ENCODE measurements at places on chromosomes 13 and 19. TPM values are rescaled to one million over a fixed set of nuclear protein-coding genes. Genes with fewer than 3 reads are reported as not detected.
A peak's percentile ranks its signal among the peaks of the same experiment; 100 is the strongest.

DNA sequence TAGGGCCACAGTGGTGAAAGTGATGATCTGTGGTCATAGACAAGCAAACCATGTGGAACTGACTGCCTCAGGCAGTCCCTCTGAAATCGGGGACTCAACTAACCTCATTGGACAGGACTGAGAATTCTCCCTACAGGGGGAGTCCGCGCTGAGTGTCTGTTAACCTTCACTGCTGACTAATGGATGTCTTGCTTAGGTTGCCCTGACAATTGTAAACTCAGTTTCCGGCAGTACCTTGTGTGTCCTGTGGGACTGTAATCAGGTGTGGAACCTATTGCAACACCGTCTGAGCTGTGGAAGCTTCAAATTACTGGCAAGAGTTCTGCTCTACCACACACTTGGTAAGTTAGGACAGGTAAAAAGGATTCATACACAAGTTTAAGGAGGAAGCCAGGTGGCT is 21.8 kb downstream of the ZNF77 start:
- no peak for DNase-seq

DNA sequence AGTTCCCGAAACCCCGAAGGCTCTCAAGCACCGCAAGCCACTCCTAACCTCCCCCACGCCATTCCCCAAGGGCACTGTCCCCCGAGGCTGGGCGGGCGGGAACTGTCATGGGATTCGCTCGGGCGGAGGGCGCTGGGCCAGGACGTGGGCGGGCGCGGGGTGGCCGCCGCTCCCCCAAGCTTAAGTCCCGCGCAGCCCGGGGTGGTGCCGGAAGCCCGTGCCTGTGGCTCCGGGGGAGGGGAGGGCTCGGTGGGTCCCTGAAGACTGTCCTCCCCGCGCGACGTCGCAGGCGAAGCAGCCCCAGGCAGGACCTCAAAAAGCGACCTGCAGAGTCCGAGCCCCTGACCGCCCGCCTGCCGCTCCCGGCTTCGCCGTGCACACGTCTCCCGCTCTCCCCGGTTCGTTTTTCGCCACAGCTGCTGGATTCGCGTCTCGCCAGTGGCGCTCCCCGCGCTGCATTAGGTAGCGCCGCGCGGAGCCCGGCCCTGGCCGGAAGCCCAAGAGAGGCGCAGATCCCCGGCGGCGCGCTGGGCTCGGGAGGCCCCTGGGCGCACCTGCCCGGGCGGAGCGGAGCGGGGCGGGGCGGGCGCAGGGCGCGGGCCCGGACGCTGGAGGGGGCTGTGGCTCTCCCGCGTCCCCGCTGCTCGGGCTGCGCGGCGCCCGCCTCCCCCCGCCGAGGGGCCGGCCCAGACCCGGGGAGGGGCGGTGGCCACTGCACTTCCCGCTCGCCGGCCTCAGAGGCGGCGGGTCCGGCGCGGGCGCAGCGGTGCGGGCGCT is at the start of gene FARP1:
Gene FARP1, plus strand, starts transcription at position 715 of the 777 bp plus-strand sequence. CDS start 70,149 bp downstream, outside the sequence.
- no peak for DNase-seq

- DNase-seq, result no peak
Observed at GRCh38 chr13:66840621-66841020, 389.5 kb downstream of the PCDH9 start.

DNA sequence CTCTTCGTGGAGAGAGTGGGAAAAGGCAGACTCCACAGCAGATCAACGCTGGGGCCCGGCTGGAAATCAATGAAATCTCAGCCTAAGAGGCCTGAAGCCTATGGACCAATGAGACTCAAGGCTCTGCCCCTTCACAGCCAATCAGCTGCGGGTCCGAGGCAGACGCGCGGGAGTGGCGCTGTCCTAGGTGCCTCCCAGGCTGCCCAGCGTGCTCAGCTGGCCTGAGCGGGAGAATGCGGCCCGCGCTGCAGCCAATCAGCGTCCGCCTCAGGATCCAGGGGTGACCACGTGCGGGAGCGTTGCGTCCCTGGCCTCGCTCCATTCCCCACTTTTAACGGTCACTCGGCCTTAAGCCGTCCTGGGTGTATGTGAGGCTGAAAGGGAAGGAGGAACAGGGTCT is at the start of gene ZBTB32:
Gene ZBTB32, plus strand, starts transcription at position 341 of the 400 bp plus-strand sequence. CDS start 10,069 bp downstream, outside the sequence.
- DNase-seq, result peak; percentile 80

Gene LAIR1
- not detected for total RNA-seq

Data from H1 (cell line).